D721Med (cell line): ENCODE measurements at places on chromosomes 4 and X.

- DNase-seq: no peak
Measured at GRCh38 chr4:47788126-47788525, 49.7 kb downstream of the CORIN start.

DNA sequence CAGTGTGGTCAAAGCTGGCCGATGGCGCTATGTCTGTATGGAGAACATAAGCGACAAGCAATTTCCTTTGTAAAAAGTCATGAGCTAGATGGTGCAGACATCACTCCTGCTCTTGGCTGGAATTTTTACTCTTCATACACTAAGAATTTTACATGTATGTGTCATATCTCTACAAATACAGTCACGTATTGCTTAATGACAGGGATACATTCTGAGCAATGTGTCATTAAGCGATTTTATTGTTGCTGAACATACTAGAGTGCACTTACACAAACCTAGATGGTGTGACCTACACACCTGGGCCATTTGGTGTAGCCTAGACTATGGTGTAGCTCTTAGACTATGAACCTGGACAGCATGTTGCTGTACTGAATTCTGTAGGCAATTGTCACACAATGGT, 185.4 kb downstream of the SOWAHB start:
- DNase-seq: no peak

- DNase-seq: no peak
Measured at GRCh38 chrX:39020051-39020669, 218.9 kb downstream of the MID1IP1 start.

DNA sequence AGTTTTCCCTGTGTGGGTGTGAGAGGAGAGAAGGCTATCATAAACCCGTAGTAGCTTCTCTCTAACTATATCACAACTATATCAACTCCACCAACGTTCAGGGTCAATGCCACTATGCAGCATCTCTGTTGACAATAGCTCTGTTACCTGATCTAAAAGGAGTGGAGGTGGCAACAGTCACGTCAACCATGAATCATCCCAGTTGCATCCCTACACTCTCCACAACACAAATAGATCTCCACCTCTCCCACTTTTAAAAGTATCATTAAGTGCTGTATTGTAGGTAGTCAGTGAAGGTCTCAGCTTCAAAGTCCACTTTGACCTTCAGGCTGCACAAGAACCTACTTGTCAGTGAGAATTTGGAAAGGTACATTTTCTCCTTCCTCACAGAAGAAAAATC, 600.5 kb upstream of the GRIA3 start:
- DNase-seq: no peak

GRCh38 chrX:43025806-43026315, 247.9 kb upstream of the PPP1R2C start:
- DNase-seq: no peak

GRCh38 chr4:92236877-92237276, 66.9 kb upstream of the GRID2 start:
- DNase-seq: no peak

- no peak for DNase-seq
Measured at GRCh38 chrX:124804962-124805361, 458.6 kb downstream of the SH2D1A start.

GRCh38 chr4:147638942-147639341, 21.7 kb downstream of the TMEM184C start:
- DNase-seq: no peak

GRCh38 chrX:27254656-27255055, 208.5 kb downstream of the PPP4R3C start:
- no peak for DNase-seq
